Activated CD8-positive, alpha-beta memory T cell treated with anti-CD3 and anti-CD28 coated beads, Interleukin-2, amount 10 ng/mL, durations not matched to agents 7 days and 5 days (primary cell): ENCODE measurements at places on chromosomes 4 and X. TPM values are rescaled to one million over a fixed set of nuclear protein-coding genes. Genes with fewer than 3 reads are reported as not detected.

DNA sequence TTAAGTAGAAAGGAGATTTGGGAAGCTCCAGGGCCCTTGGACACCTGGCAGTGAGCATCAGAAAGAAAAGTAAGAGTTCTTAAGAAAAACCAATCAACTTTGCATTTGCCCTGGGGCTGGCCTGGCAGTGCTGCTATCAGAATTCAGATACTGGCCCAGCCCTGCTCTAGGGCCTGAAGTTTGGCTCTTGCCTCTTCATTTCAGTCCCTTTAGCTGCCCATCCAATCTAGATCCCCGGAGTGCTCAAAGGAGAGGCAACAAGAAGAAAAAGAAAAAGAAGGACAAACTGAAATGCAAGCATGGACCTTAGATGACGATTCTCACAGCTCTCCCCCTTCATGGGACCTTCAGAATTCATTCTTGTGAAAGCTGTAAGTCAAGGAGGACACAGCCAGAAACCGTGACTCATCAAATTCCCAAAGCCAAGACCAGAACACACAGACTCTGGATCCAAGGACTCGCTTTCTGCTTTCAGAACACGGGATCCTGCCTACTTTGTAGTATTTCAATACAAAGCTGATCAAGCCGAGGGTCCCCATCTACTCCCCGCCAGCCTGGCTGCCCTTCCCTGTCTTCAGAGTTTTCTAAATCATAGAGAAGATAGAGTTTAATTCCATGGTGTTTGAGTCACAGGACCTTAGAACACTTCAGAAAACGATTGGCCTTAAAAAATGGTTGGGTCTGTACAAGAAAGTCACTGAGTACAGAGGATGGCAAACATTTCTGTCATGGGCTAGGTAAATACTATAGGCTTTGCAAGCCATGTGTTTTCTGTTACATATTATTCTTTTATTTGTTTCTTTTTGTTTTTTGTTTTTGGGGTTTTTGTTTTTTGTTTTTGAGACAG lies 103.7 kb downstream of the RBM47 start:
- DNase-seq = no peak

GRCh38 chr4:179353786-179354185 lies 1911.5 kb upstream of the AGA start:
- no peak for DNase-seq

TBC1D19 gene
- total RNA-seq = 8.0 TPM

DNA sequence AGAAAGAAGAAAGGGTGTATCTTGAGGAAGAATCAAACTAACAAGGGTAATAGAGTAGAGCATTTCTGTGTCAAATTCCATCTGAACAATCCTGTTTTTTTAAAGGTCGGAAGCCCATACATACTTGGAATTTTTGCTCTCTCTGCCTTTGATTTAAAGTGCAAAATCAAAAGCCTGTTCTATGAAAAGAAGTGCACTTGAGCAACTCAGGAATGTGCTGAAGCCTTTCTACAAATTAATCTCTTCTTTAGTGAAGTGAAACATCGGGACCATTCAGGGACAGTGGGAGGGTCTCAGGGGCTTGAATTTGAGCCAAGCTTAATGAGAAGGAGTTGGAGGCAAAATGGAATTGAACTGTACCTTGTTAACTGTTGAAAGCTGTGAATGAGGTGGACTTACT lies 1008.5 kb upstream of the LCORL start:
- no peak for DNase-seq

DNA sequence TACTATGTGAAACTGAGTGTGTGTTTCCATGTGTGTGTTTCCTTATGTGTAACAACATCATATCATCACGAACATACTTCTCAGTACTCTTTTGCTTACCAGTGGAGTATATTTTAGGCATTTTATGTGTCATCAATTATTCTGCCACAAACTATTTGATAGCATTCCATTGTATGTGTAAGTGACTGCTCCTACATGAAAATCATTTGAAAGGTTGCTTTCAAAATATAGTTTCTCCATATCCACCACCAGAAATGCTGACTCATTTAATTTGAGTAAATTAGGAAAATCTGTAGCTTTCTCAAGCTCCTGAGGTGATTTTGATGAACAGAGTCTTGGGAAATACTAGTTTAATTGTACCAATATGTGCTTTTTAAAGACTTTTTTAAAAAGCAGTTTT lies 376.2 kb downstream of the PCDH18 start:
- no peak for DNase-seq

DNA sequence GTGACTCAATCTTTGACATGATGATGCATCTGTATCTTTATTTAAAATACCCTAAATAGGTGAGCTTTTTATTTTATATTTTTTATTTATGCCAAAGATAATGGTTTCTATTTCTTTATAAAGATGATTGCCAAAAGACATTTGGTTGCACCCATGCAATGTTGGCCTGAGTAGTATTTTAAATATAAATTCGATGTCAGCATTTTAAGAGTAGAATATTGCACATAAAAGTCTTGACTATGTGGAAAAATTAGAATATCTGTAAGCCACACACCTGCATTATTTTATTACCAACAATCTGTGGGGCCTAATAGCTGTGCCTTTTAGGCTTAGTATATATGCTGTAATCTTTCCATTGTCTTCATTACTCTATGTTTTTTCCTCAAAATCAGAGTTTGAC lies 91.4 kb downstream of the CPXCR1 start:
- DNase-seq = no peak

DNA sequence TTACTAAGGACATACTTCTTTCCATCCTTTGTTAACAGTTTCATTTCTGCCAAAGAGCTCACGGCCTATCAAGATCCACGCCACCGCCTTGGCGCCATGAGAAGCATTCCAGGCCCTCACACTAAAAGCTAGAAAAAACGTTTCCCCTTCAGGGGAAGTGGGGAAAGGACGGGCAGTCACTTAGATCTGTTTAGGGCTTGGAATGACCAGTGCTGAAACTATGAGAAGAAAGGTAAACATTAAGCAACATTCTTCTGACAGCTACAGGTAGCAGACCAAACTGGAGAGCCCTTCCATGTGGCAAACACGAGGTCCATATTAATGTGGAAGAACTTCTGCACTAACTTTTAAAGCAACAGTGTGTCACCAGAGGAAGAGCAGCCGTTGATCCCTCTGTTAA lies 146.7 kb downstream of the SH3KBP1 start:
- no peak for DNase-seq

GUCY1A1 gene
- total RNA-seq = 0.87 TPM
